ENCODE measurements at places on chromosomes 12 and 14.

DNA sequence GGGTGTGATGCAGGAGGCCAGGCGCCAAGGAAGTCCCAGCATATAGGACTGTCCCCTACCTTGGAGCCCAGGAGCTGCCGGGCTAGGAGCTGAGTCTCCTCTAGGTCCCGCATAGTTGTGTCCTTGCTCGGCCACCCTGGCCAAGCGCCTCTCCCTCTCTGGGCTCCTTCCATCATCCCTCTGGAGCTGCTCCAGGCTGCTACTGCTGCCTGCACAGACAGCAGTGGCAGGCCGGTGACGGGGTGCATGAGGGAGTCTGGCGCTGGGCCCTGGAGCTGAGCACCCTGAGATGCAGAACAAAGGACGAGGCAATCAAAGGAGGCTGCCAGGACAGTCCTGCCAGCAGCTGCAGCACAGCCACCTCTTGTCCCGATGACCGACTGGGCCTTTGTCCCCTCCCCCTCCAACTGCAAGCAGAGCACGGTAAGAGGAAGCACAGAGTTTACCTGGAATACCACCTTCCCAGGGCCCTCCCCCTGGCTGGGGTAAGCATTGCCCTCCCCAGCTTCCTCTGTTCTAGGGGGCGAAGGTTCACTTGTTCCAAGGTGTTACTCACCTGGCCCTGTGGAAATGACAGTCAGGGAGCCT lies 10.4 kb downstream of the DTX1 start:
- no peak for DNase-seq

DNA sequence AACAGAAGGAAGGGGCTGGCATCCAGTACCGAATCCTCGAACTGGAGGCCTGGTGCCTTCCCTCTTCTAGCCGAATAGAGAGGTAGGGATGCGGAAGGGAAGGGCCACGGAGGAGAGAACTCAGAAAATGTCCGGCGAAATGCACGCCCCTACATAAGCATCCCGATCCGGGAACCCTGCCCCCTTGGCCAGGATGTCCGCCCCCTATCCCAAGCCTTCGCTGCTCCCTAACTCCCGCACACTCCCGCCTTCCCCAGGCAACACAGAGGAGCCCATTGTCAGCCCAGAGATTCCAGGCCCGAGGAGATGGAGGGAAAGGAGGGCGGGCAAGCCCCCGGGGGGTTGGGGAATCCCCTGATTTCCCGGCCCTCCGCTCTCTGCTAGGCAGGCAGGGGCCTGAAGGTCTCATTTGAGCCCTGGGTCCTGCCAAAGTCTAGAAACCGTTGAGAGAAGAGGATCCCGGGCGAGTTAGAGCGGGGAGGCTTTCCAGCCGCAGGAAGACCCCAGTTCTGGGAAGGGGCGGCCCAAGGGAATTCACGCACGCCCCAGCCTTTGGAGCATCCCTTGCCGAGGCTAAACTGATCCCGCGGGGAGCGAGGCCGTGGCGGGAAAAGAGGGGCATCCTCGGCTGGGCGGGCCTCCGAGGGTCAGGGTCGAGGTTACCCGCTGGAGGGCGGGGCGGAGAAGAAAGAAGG lies 569 bp upstream of the ARHGEF40 start:
- DNase-seq, result peak; percentile 84

DNA sequence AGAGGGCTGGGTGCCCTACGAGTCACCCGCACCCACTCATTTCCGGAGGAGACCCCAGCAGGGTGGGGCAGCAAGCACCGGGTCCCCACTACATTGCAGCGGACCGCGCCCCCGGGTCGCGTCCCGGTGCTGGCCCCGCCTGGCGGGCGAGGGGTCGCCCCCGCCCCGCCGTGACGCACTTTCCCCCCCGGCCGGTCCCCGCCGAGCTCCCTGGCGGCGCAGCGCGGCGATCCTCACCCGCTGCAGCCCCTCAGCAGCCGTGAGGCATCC lies 106.1 kb downstream of the PRICKLE1 start:
- DNase-seq, result no peak

GRCh38 chr14:57087841-57088240 lies 180.9 kb downstream of the EXOC5 start:
- DNase-seq, result no peak

- DNase-seq, result no peak
Observed at GRCh38 chr12:115859231-115859630, 418.3 kb downstream of the MED13L start.

GRCh38 chr14:24042746-24043145 lies 9.1 kb upstream of the CARMIL3 start:
- DNase-seq, result no peak

- DNase-seq, result no peak
Observed at GRCh38 chr12:89576572-89577220, 50.8 kb upstream of the POC1B start.

GRCh38 chr14:102512793-102513300 lies 3.3 kb upstream of the ANKRD9 start:
- DNase-seq, result no peak

DNA sequence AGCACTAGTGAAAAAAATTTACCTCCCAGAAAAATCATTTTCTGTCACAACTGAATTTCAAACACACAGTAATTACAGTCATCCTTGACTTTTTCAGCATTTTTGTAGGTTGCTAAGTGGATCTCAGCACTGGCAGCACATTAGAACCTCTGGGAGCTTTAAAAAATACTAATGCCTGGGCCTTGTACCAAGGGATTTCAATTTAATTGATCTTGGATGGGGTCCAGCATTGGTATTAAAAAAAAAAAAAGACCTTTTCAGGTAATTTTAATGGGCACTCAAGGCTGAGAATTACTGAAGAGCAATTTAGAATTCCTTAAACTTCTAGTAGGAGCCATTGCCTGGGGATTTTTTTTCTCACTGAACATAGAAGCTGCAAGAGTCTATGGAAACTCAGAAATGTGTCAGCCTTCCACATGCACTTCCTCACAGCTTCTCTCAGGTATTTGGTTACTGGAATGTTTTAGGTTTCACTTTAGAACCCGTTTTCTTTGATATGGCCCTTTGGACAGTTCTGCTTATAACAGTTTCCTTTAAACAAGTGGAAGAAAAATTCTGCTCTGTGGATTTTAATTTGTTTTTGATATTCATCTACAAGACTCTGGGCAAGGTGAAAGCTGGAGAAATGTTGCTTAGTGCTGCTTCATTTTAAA lies 88.5 kb upstream of the DACT1 start:
- DNase-seq, result no peak

DNA sequence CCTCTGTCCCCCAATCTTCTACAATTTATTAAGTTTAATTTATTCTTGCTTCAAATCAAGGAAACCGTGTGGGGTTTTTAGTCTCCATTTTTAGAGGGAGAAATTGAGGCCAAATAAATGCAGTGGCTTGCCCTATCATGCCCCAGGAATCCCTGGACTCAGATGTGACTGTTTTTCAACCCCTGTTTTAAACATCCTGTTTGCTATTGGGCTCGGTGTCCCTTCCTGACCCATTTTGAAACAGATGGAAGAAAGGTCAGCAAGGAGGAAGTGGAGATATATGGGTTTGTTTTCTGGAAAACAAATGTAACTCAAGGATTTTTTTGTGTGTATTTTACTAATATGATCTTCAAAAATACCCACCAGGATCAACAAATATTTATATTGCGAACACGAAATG lies 84.7 kb downstream of the DACT1 start:
- DNase-seq, result no peak

- DNase-seq, result no peak
Observed at GRCh38 chr14:51357250-51357649, 117.2 kb downstream of the TMX1 start.

- peak; percentile 15 for DNase-seq
Observed at GRCh38 chr14:68824517-68825347, 31.9 kb upstream of the ZFP36L1 start.

DNA sequence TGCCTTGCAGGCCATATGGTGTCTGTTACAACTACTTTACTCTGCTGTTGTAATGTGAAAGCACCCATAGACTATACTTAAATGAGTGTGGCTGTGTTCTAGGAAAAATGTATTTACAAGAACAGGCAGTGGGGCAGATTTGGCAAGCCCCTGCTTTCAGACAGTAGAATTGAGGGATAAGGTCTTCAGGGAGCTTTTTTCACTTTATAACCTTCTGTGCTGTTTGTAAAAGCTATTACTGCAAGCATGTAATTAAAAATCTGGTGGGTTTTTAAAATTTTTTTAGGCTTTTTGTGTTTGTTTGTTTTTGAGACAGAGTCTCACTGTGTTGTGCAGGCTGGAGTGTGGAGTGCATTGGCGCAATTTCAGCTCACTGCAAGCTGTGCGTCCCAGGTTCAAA lies 73.9 kb downstream of the VEZT start:
- DNase-seq, result no peak

DNA sequence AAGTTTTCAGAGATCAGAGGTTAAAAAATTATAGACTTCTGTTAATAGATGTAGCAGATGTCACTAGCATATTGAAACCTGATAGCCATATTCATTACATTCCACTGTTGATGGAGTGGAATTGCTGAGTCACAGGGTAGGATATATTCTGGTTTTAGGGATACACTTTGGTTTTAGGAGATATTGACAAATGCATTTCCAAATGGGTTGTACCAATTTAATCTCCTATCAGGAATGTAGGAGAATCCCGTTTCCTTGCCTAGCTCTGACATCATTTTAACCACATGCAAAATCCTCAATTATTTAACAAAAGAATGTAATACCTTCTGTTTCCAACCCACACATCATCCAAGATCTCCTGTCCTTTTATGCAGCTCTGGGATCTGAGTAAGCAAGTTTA lies 30.7 kb upstream of the ESR2 start:
- DNase-seq, result no peak

DNA sequence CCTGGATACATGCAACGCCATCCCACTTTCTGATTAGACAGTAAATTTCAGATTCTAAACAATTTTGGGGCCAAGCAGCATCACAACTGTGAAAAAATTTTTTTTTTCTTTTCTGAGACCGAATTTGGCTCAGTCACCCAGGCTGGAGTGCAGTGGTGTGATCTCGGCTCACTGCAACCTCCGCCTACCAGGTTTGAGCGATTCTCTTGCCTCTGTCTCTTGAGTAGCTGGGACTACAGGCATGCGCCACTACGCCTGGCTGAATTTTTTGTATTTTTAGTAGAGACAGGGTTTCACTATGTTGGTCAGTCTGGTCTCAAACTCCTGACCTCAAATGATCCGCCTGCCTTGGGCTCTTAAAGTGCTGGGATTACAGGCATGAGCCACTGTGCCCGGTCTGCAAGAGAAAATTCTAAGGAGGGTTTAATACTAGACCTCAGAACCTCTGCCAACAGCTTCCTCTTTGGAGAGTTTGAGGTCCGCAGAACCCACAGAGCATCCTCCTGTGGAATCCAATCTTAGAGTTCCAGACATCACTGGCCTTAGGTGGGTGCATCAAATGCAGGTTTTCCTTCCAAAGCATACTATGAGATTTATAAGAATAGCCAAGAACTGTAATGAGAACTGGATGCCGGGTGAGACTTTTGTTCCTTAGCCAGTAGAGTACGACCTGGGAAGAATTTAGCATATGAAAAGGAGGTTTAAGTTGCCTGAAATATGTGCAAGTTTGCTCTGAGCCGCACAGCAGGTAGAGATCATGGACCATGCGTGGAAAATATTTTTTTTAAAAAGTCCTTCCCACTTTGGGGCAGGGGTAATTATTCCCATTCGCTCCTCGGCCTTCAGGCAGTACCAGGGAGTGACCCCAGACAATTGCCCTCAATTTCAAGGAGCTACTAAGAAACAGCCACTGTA lies 7.8 kb upstream of the PHC1 start:
- DNase-seq, result no peak

DNA sequence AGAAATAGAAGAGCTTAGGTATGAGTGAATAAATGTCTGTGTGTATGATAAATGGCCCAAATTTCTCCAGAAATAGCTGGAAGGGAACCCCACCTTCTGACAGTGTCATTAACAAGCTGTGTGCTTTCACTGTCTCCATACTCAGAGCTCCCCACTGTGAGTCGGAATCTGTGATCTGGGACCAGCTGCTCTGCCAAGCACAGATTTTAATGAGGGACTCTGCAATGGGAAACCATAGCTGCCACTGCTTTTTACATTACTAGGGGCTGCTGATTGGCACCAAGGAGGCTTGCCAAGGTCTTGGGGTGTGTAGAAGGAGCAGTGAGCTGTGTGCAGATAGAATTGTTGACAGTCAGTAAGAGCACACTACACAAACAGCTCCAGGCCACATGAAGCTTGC lies 244.2 kb upstream of the CCDC196 start:
- no peak for DNase-seq

DNA sequence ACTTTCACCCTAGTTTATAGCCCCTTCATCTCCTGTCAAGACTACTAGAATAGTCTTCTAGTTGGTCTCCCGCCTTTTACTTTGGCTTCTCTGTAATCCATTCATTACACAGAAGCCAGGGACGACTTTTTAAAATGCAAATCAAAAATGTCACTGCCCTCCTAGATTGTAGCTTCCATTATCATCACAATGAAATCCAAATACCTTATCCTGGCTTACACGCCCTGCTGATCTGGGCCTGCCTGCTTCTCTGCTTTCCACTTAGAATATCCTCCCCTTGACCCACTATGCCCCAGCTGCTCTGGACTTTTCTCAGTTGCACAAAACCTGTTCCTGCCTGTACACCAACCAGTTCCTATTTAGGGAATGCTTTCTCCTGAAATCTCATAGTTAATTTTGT lies 4.5 kb upstream of the EEA1 start:
- no peak for DNase-seq

GRCh38 chr12:51391283-51392123 lies at the start of gene GALNT6:
Gene GALNT6, minus strand, starts transcription at chr12:51391406. Its CDS starts 11,625 bp downstream, at chr12:51379781.
- no peak for DNase-seq
